ENCODE measurements at places on chromosomes 6 and 20. TPM values are rescaled to one million over a fixed set of nuclear protein-coding genes. Genes with fewer than 3 reads are reported as not detected.

MCHR2 gene
- polyA plus RNA-seq: not detected

PRICKLE4 gene
- not detected for polyA plus RNA-seq

KIF16B gene
- 3.8 TPM for polyA plus RNA-seq

MYMX gene
- polyA plus RNA-seq: not detected

C6orf118 gene
- polyA plus RNA-seq: 5.2 TPM

SMPDL3A gene
- 8.2 TPM for polyA plus RNA-seq

KCNK15 gene
- not detected for polyA plus RNA-seq

ATP5F1E gene
- polyA plus RNA-seq: 133 TPM

CCM2L gene
- polyA plus RNA-seq: 1.5 TPM
